ENCODE measurements at places on chromosomes 11 and 22. TPM values are rescaled to one million over a fixed set of nuclear protein-coding genes. Genes with fewer than 3 reads are reported as not detected.

DNA sequence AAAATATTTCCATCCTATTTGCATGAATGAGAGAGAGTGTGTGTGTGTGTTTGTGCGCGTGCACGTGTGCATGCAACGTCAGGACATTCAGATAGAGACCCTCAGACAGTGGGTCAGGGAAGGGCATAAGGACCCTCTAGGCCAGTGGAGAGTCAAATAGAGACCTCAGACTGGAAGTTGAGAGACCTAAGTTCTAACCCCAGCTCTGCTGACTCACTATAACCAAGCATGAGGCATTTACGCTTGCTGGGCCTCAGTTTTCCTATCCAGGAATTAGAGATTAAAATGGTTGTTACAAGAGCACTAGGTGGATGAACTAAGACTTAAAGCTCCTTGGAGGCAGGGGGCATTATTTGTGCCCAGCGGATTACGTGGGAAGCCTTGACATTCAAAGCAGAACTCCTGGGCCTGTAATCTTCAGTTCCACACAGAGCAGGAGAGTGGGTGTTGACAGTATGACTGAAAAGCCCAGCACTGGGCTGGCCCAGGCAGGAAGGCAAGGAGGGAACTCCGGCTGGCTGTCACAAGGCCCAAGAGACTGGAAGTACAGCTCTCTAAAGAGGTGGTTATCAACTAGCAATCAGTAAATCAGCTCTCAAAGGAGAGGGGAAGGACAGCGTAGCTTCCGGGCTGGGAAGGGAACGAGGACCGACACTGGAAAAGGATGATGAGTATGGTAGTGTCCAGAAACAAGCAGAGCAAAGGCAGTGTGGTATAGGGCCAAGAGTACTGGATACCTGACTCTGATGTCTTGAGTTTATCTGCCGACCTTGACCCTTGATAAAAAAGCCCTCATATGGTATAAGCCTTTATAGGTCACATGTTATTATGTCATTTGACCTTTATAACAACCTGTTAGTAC, 9.2 kb downstream of the RHOG start:
- ATAC-seq = no peak

- ATAC-seq = no peak
Observed at GRCh38 chr22:26522592-26522991, 10.3 kb upstream of the TFIP11 start.

DNA sequence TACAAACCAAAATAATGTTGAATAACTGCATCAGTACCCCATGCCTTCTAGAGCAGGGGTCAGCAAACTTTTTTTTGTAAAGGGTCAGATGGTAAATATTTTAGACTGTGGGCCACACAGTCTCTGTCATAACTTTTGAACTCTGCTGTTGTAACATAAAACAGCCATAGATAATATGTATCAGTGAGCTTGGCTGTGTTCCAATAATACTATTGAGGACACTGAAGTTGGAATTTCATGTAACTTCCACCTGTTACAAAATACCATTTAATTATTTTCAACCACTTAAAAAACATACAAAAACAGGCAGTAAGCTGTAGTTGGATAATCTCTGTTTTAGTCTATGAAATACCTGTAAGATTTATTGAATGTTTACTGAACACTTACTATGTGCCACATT, 55.2 kb downstream of the PICALM start:
- ATAC-seq = no peak

DNA sequence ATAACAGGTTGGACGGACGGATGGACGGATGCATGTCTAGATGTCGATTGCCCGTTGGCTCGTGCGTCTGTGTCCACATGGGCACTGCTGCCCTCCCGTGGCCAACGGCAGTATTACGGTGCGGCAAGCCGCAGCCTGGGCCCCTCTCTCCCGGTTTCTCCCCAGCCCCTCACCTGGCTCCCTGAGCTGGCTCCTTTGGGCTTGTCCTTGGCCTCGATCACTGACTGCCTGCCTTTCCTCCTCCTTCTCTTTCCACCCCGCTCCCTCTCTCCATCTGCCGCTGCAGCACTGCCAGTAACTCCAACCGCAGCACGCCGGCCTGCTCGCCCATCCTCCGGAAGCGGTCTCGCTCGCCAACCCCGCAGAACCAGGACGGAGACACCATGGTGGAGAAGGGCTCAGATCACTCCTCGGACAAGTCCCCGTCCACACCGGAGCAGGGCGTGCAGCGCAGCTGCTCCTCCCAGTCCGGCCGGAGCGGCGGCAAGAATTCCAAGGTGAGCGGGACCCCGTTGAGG, 77.3 kb downstream of the SCN3B start:
- ATAC-seq = peak; percentile 53

- ATAC-seq = peak; percentile 90
Observed at GRCh38 chr22:24107661-24108060, 73.6 kb upstream of the SUSD2 start.

DNA sequence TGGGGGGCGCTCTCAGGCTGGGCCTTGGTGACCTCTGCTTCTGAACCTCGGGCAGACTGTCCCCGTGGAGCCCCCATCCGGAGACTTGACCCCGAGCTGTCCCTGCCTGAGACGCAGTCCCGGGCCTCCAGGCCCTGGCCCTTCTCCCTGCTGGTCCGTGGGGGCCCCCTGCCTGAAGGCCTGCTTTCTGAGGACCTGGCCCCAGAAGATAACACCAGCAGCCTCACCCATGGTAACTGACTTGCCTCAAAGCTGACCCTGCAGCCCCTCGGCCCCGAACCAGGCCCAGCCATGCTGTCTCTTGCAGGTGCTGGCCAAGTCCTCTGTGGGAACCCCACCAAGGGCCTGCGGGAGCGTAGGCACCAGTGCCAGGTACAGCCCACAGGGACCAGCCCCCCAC, 8.9 kb downstream of the LMNTD2 start:
- ATAC-seq = no peak

GRCh38 chr11:94884376-94884775, 89.0 kb downstream of the CWC15 start:
- no peak for ATAC-seq

GRCh38 chr11:19251577-19251976, 10.8 kb upstream of the E2F8 start:
- ATAC-seq = no peak

DNA sequence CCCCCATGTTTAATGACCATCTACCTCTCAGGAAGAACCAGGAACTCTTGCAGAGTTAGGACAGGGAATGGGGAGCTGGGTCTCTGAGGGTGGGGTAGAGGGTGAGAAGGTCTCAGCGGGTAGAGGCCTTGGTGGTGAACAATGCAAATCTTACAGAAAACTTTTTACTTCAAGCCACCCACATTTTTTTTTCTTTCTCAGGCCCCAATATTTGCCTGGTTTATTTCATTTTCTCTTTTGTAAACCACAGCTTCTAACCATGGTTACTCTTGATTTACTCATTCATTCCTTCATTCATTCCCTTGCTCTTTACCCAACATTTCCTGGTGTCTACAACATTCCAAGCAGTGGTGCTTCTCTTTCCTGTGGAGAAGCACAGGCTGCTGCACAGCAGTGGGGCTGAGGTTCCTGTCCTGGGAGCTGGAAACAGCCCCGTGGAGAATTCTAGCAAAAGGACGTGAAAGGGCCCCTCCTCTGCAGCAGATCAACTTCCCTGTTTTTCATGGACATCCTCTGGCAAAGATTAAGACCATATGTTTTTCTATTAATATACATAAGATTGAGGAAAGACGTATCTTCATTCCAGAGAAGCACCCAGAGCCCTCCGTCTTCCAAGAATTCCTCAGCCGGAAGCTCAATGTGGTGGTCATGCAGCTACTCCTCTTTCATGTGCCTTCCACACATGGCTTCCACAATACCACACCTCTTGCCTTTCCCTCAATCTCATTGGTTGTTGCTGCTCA, 224.4 kb upstream of the SESN3 start:
- ATAC-seq = no peak

GRCh38 chr11:57460758-57461749, 726 bp downstream of the RTN4RL2 start:
- no peak for ATAC-seq

GRCh38 chr11:107508201-107508857, 50.7 kb upstream of the CWF19L2 start:
- no peak for ATAC-seq

GRCh38 chr22:17205432-17205831, 13.8 kb downstream of the ADA2 start:
- ATAC-seq = no peak

GRCh38 chr11:108432783-108433182, 34.5 kb downstream of the C11orf65 start:
- no peak for ATAC-seq

GRCh38 chr22:24592851-24593558, at the start of gene LRRC75B:
Gene LRRC75B (minus strand): TSS chr22:24593073. CDS start chr22:24593039, 34 bp downstream.
- ATAC-seq = peak; percentile 97

DTX4 gene
- 6.0 TPM for total RNA-seq

CASP4 gene
- 30.9 TPM for total RNA-seq

ZNF215 gene
- 0.20 TPM for total RNA-seq

LUZP2 gene
- total RNA-seq = not detected

KRTAP5-6 gene
- total RNA-seq = not detected

MOGAT2 gene
- not detected for total RNA-seq

OR51B4 gene
- total RNA-seq = not detected
